WTC11 (cell line): ENCODE measurements at places on chromosomes 7 and 10.
A peak's percentile ranks its signal among the peaks of the same experiment; 100 is the strongest.

DNA sequence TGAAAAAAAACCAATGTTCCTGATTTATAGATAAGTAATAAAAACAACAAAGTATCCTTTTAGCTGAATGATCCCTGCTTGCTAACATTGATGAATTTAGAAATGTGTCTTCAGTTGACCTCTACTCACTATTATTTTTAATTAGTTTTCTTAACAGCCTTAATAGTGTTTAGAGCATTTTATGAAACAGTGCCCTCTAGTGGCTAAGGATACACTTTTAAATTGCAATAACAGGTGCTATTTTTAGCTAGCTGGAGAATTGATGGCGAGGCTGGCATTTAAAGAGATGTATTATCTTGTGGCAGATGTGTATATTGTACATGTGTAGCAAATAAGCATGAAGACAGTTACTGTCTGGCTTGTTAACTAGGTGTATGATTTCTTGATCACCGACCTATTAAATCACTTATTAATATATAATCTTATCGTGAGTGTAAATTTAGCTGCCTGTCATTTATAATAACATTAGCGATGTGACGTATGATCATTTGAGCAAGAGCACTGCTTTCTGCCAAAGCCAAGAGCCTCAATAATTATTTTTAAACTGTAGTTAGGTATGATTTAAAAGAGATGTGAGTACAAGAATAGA is 451.9 kb downstream of the DPP6 start:
- no peak for DNase-seq

- no peak for DNase-seq
These were observed 66.4 kb upstream of the SEC61G start for GRCh38 chr7:54825368-54825767.

- DNase-seq: peak; percentile 95
These were observed at the start of gene MTURN for GRCh38 chr7:30134611-30135300. Gene MTURN, plus strand, starts transcription at chr7:30134986. Its CDS starts 151 bp downstream, at chr7:30135137.

GRCh38 chr7:85573346-85573745 is 386.5 kb upstream of the SEMA3D start:
- DNase-seq: no peak

DNA sequence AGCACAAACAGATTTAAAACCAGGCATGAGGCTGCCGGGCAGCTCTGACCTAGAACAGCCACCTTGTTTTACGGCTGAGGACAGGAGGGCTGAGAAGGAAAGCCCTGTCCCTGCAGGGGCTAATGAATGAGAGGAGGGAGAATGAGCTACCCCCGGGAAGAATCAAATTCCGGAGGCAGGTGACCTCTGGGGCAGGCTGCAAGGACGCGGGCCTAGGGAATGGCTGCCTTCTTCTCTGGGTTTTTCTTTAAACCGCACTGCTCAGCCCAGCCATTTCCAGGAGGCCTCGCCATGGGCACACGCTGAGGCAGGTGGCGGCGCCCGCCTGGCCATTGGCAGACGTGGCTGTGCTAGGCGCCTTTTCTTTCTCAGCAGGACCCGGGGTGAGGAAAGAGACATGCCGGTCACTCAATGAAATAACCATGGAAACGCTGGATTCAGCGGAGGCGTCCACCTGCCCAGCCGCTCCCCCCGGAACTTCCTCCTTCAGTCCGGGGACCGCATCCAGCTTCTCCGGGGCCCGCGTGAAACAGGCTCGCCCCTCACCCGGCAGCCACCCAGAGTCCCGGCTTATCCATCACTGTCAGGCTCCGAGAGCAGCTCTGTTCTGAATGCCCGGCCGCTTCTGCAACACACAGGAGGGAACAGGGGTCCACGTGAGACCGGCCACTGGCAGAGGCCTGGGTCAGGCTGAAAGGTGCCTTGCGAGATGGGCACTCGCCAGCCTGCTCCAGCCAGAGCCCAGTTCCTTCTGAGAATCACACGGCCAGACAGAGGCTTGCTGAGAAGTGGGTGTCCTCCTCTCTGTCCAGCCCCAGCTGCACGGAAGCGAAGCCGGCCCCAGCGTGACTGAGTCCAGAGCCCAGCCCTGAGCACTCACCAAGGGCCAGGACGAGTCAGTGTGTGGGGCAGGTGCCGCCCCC is 82.1 kb downstream of the PDGFA start:
- DNase-seq: no peak

DNA sequence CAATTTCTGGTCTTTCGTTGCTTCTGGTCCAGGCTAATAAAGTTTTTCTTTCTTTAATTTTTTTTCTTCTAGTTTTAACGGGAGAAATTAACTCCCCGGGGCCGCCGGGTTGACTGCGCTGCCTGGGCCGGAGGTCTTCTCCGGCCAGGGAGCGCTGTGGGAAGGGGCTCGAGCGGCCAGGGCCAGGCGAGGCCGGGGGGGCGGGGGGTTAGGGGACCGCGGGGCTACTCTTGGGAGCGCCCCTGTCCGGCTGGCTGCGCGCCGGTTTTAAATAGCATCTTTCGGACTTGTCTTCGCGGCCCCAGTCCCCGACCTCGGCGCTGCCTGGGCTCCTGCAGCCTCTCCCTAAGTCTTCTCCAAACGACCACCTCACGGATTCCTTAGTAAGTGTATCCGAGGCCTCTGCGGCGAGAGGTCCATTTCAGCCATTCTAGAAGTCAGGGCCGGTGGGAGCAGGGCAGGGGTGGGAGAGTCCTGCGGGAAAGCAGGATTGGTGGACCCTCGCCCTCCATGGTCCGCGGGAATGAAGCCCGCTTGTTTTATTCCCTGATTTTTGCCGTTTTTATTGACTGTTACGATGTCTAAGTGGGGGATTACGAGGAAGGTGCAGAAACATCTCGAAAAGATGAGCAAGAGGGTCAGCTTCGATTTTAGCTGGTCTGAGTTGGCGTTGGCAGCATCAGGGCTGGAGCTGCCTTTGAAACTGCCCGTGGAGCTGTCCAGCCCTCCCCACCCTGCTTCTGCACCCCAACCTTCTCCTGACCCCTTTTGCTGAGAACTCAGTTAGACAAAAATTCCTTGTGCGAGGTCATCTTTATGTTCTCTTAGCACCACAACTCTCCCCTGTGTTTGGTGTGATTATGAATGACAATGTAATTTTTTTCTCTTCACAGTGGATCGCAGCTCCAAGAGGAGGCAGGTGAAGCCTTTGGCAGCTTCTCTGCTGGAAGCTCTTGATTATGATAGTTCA is 555 bp downstream of the PHF14 start:
- DNase-seq: peak; percentile 52

DNA sequence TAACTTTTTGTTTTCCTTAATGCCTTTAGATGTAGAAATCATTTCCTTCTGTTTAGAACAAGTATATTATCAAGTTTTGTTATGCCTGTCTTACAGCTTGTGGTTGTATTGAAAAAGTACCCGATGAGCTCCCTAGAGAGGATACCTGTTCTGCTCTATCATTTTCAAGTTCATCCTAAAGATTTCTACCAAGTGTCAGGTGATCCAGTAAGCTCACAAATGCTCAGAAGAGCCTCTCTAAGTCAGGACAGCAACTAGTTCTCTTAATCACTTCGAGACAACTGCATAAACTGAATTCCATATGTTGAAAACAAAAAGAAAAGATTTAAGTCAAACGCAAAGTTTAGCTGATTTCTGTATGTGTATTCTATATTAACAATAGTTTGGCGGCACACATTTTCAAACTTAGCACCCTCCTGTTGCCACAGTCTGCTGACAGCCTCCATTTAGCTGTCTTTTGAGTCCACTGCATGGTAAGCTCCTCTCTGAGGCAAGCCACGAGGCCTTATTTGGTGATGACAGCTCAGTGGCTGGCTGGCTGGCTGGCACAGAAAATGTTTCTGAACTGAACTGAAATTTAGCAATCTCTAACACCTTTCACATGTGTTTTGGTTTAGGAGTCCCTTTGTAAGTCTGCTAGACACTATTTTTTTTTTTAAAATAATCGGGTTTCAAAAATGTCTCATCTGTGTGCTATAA is 59.4 kb downstream of the SEMA3C start:
- DNase-seq: no peak

DNA sequence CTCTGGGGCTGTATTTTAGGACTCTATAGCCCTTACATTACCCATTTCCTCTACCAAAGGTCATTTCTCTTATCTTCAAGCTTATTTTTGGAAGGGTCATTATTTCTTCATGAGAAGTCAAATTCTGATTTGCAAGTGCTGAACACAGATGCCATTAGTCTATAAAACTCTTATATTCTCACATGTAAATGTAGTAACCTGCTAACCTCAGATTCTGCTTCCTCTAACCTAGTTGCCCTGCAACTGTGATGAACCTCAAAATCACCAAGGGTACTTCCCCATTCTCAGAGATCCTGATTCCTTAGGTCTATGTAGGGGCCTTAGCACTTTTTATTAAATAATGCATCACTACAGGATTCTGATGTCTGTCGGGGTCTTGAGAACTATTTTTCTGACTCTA is 6.3 kb downstream of the FAS start:
- no peak for DNase-seq
